Activated naive CD4-positive, alpha-beta T cell treated with anti-CD3 and anti-CD28 coated beads, Interleukin-2, amount 10 ng/mL, durations not matched to agents 7 days and 5 days (primary cell): ENCODE measurements at places on chromosomes 3 and 15.

- no peak for DNase-seq
Observed at GRCh38 chr15:80464951-80465625, 60.9 kb downstream of the ARNT2 start.

GRCh38 chr3:88742106-88742505 lies 365.3 kb upstream of the EPHA3 start:
- DNase-seq: no peak

DNA sequence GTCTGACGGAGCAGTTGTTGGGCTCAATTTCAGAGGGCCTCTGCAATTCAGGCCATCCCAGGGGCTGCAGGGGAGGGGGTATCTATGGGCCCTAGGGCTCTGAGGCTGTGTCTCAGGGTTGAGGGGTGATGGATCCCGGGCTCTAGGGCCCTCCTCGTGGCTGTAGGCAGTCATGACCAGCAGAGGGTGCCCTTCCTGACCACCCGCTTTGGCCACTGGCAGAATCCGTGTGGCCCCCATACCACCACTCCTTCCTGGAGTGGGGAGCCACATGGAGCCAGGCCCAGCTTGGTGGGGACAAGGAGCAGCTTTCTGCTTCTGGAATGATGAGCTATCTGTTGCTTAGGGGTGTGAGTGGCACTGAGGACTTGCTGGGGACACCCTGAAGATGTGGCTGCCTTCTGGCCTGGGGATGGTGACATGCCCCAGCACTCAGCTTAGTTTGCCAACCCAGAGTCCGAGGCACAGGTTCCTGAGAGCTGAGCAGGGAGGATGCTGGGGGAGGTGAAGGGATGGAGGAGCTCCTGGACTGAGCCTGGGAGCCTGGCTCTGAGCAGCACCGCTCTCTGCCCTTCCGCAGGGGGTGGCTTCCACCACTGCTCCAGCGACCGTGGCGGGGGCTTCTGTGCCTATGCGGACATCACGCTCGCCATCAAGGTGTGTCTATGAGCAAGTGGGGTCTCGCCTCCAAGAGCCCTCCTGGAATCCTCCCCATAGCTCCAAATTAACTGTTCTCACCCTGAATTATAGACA lies 20.2 kb downstream of the HDAC11 start:
- DNase-seq: no peak

DNA sequence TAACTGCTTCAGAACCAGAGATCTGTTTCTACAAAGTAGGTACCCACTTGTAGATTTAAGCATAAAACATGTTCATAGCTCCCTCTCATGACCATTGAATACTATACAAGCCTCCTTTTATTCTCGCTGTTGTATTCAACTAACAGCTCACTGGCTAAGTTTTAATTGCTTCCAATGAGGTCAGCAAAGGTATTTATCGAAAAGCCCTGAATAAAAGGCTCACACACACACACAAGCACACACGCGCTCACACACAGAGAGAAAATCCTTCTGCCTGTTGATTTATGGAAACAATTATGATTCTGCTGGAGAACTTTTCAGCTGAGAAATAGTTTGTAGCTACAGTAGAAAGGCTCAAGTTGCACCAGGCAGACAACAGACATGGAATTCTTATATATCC lies at the start of gene FGF7:
Gene FGF7 (plus strand): TSS at position 222 of the 400 bp plus-strand sequence. CDS start 1,056 bp downstream, outside the sequence.
- no peak for DNase-seq

DNA sequence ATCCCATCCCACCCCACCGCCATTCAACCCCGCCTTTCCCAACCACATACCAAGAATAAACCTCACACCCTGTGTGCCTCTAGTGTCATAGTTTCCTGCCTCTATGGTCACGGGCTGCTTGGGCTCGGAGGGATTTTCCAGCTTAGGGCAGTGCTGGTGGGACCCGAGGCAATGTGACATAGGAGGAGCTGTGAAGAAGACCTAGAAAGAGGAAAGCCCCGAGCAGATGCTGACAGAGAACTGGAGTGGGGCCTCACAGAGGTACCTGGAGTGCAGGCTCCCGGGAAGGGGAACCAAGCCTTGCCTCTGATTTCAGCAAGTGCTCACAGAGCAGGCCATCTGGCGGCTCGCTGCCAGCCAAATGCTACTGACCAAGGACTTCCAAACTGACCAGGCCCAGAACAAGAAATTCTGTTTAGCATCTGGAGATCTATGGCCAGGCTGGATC lies 27.5 kb downstream of the BHLHE40 start:
- peak; percentile 66 for DNase-seq

- peak; percentile 47 for DNase-seq
Observed at GRCh38 chr3:194323785-194324735, 27.1 kb downstream of the CPN2 start.
